ENCODE measurements at places on chromosomes 16 and 17. TPM values are rescaled to one million over a fixed set of nuclear protein-coding genes. Genes with fewer than 3 reads are reported as not detected.

Gene CDH3
- 0.23 TPM for total RNA-seq

Gene HOXB8
- not detected for total RNA-seq

GRCh38 chr17:16027708-16028584 is 28.3 kb downstream of the TTC19 start:
- peak overlapping the region; percentile 60 for H3K4me3 ChIP-seq
- peak; percentile 15 for DNase-seq
- H3K36me3 ChIP-seq, result peaks cover 89% of the 10 kb centered on the region
- peaks cover 29% of the 10 kb centered on the region for H3K4me1 ChIP-seq

DNA sequence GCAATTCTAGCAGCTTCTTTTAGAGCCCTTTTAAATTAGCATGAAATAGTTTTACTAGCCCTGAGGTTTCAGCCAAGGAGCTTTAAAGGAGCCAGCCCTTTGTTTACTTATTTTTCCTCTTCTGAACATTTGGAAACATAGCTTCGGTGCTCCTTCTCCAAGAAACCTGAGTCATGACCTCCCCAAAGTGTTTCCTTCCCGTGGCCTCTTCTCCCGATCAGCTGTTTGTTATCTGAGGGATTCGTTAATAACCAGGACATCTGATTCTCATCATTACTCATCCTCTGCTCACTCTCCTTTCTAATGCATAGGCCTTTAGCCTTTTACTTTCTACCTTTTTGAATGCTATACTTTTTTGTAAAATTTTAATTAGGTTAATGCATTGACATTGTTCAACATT is 204.5 kb downstream of the WWOX start:
- H3K36me3 ChIP-seq, result no peaks in the 10 kb centered on the region
- no peaks in the 10 kb centered on the region for H3K4me1 ChIP-seq
- no peak overlapping the region for H3K4me3 ChIP-seq

GRCh38 chr17:29179232-29180033 is 765 bp downstream of the MYO18A start:
- H3K36me3 ChIP-seq, result no peaks in the 10 kb centered on the region
- H3K4me1 ChIP-seq, result peaks cover 12% of the 10 kb centered on the region
- H3K4me3 ChIP-seq, result peak overlapping the region; percentile 57
- H3K27ac ChIP-seq, result no peak overlapping the region

DNA sequence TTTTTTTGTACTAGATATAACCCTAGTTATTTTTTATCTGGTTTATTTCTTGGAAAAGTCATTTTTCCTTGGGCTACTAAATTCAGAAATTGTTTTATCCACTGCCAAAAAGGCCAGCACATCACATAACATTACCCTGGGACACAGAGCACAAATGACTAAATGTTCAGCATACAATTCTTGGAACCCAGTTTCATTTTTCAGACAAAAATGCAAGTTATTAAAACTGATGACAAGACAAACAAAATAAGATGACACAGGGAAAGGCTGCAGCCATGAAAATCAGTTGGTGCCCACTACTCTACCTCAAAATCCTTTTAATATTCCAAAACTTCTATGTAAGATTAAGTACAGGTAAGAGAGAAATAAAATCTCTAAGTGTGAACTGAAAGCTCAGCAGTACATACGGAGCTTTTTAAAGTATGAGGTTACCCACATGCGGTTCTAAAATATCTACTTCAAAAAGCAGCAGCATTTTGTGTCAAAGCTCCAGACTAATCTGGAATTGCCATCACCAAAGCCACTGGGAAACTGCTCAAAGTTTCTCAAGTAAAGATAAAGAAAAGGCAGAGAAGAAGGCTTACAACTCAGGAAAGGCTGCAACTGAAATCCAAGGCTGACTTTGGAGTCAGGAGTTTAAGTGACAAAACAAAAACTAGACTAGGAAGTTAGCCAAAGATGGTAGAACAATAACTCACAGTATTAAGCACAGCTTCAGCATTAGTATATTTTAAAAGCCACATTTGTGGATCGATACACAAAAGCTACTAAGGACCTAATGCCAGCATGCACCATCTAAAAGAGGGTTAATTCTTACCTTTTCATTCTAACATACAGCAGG is 41.4 kb downstream of the AP1G1 start:
- peaks cover 10% of the 10 kb centered on the region for H3K4me1 ChIP-seq
- no peak for DNase-seq
- no peak overlapping the region for H3K4me3 ChIP-seq
- H3K27me3 ChIP-seq, result no peaks in the 10 kb centered on the region
- peaks cover 63% of the 10 kb centered on the region for H3K36me3 ChIP-seq

Gene FBRS
- total RNA-seq, result 107 TPM

DNA sequence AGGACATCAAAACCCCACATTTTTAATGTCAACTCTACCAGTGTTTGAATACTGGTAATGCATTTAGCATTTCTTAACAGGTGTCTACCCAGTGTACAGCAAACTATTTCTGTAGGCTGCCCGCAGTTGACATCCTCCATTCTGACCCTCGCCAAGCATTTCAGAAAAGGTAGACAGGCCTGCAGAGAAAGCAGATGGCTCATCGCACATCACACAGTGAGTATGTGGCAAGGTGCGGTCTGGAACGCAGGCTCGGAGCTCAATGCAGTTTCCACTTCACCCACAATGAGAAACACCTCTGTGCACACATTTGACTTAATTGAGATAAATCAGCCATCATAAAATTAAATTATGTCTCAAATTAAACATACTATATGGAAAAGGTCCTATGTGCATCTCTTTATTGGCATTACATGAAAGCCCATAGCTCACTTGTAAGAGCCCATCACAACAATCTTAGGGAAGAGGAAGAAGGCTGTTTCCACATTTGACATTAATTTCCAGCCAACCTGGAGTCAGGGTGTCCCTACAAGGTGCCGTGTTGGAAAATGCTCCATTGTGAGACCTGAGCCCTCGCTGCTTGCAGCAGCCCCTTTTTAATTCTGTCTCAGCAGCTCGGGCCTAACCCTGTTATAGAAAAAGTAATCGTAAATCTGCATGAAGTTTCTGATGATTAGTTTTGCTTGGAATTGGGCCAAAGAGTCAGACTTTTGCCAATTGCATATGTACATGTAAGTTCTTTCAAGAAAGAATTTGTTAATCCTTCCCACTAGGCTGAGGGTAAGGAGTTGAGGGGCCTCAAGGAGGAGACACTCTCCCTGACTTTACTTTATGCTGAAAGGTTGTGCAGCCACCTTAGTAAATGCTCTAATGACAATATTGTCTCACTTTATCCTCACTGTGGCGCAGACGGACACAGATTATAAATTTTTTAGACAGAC is 378.7 kb upstream of the DYNLRB2 start:
- H3K36me3 ChIP-seq, result no peaks in the 10 kb centered on the region
- H3K4me1 ChIP-seq, result no peaks in the 10 kb centered on the region
- DNase-seq, result no peak

Gene FOXO3B
- 6.3 TPM for total RNA-seq

DNA sequence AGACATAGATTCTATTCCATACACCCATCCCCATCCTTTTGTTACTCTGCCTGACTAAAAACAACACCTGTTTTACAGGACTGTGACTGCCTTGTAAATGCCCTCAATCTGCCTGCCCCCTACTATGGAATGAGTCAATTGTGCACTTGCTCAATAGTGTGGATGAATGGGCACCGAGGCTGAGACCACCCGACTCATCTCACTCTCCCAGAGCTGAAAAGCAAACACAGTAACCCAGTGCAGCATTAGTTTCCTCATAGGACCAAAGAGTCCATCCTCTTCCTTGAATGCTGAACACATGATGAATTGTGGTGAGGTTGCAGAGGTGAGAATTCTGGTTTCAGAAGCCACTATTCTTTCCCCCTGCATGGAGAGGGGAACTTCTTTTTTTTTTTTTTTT is 233.7 kb downstream of the ZFHX3 start:
- no peak overlapping the region for H3K4me3 ChIP-seq
- no peak for DNase-seq
- H3K4me1 ChIP-seq, result no peaks in the 10 kb centered on the region
- H3K27me3 ChIP-seq, result no peaks in the 10 kb centered on the region
- H3K36me3 ChIP-seq, result no peaks in the 10 kb centered on the region

Gene TPSG1
- total RNA-seq, result not detected

Gene SMIM36
- total RNA-seq, result not detected

DNA sequence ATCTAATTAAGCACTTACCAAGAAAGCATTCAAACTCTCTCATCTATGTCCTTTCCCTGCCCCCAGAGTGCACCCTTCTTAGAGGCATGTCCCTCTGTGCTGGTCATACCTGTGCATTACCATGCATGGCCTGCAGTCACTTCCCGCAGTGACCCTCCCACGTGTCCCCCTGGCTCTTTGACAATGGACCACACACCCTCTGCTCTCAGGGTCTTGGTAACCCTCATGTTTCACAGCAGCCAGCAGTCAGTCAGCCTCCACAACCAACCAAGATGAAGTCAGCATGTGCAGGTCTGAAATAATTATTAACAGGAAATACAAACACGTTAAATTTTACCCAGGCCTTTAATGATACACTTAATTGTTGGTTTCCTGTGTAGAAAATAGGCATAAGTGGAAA is 10.1 kb downstream of the KRT33A start:
- no peak overlapping the region for H3K4me3 ChIP-seq
- DNase-seq, result no peak
- H3K4me1 ChIP-seq, result peaks cover 29% of the 10 kb centered on the region
- peaks cover 7% of the 10 kb centered on the region for H3K36me3 ChIP-seq

DNA sequence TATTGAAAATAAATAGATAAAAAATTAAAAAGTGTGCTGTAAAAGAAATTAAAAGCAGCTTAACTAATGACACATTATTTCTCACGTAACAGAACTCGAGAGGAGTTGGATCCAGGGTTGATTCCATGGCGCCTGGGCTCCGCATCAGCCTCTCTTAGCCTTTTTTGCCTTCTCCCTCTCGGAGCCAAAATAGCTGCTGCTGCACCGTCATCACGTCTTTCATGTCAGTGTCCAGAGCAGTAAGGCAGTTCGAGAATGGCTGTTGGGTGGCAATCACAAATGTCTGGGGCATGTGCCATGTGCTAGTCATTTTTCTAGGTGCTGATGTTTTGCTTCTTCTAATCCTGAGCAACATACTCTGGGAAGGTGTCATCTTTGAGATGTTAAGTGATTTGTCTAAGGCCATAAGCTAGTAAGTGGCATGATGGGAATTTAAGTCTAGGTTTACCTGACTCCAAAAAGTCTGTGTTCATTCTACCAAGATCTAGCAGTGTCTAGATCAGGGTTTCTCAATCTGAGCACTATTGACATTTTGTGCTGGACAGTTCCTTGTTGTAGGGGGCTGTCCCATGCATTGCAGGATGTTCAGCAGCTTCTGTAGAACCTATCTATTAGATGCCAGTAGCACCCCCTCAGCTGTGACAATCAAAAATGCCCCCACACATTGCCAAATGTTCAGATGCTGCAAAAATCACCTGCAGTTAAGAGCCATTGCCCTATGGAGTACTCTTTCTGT is 280.4 kb downstream of the HAPSTR1 start:
- H3K4me3 ChIP-seq, result no peak overlapping the region
- no peak overlapping the region for H3K27ac ChIP-seq
- no peaks in the 10 kb centered on the region for H3K27me3 ChIP-seq
- DNase-seq, result no peak
- no peaks in the 10 kb centered on the region for H3K36me3 ChIP-seq

DNA sequence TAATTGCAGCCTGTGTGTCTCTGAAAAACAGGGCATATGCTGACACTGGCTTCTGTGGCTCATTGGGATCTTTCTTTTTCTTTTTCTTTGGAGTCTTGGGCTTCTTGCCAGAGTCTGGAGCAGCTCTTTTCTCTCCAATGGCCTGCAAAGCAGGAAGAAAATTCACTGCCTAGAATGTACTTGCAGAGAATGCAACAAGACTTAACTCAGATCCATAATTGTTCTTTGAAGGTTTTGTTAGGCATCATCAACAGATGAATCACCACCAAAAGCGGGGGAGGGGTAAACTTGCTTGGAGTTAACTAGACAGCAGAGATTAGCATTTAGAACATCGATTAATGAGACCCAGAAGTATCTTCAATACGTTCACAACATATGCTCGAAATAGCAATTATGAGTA is 100.9 kb downstream of the TOX3 start:
- no peak overlapping the region for H3K4me3 ChIP-seq
- no peak for DNase-seq
- H3K4me1 ChIP-seq, result no peaks in the 10 kb centered on the region
- H3K27ac ChIP-seq, result no peak overlapping the region
- no peaks in the 10 kb centered on the region for H3K27me3 ChIP-seq
- H3K36me3 ChIP-seq, result no peaks in the 10 kb centered on the region

Gene NLRP1
- total RNA-seq, result 26.3 TPM

DNA sequence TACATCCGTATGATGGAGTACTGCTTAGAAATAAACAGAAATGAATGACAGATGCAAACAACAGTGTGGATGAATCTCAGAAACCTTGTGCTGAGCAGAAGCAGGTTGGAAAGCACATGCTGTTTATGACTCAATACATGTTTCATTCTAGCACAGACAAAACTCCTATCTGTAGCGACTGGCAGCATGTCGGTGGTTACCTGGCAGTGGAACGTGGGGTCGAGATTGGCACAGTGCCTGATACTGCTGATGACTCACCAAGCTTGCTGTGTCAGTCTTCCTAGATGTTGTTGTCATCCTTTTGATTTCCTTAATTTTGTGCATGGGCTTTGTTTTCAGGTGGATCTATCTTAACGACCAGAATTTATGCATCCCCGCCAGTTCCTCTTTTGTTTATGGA is 62.1 kb downstream of the GAN start:
- no peaks in the 10 kb centered on the region for H3K27me3 ChIP-seq
- H3K36me3 ChIP-seq, result peaks cover 23% of the 10 kb centered on the region
- H3K4me3 ChIP-seq, result no peak overlapping the region
- peaks cover 10% of the 10 kb centered on the region for H3K4me1 ChIP-seq

GRCh38 chr17:7293816-7294613 is 424 bp downstream of the YBX2 start:
- no peaks in the 10 kb centered on the region for H3K36me3 ChIP-seq
- no peak overlapping the region for H3K4me3 ChIP-seq
- no peak for DNase-seq
- peaks cover 32% of the 10 kb centered on the region for H3K27me3 ChIP-seq
- peaks cover 13% of the 10 kb centered on the region for H3K4me1 ChIP-seq

- H3K4me1 ChIP-seq, result peaks cover 17% of the 10 kb centered on the region
- H3K27ac ChIP-seq, result no peak overlapping the region
- no peak overlapping the region for H3K4me3 ChIP-seq
- no peaks in the 10 kb centered on the region for H3K36me3 ChIP-seq
- DNase-seq, result no peak
These were observed 24.8 kb upstream of the METRNL start for GRCh38 chr17:83054518-83055125.

Gene PERCC1
- not detected for total RNA-seq

- no peak for DNase-seq
- H3K27me3 ChIP-seq, result no peaks in the 10 kb centered on the region
- peaks cover 15% of the 10 kb centered on the region for H3K36me3 ChIP-seq
- no peak overlapping the region for H3K4me3 ChIP-seq
These were observed 59.1 kb downstream of the PDPK1 start for GRCh38 chr16:2596747-2597559.

All from activated T-helper 2 cell treated with anti-CD3 and anti-CD28 coated beads, Interferon-gamma antibody, Interleukin-2, Interleukin-4, amounts not matched to agents 10 μg/mL and 5 μg/mL and 100 μg/mL, durations not matched to agents 14 hours and 24 hours and 36 hours (primary cell).